ENCODE measurements at places on chromosomes 6 and 20.

GRCh38 chr6:106685833-106686232, 56.5 kb downstream of the QRSL1 start:
- DNase-seq: no peak

DNA sequence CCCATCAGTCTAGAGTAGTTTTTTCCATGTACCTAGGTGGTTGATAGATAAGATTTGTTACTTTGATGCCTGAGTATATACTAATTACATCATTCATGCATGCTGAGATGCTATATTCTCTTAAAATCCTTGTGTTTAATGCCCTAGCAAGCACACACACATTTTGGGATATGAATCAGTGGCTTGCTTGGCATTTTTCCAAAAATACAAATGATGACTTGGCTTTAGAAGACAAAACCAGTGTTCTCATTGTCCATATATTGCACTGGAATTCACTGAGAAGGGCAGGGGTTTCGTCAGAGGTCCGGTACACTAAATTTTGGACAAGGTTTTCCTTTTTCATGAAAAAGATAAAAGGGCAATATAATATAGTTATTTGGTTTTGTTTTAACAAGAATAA, 24.9 kb downstream of the GTPBP2 start:
- no peak for DNase-seq

GRCh38 chr6:159170333-159170672, 1.1 kb downstream of the FNDC1 start:
- DNase-seq: no peak

GRCh38 chr6:99802396-99803031, 191.5 kb downstream of the MCHR2 start:
- DNase-seq: no peak

GRCh38 chr6:4162370-4162769, 27.0 kb upstream of the ECI2 start:
- DNase-seq: no peak

GRCh38 chr6:110054664-110055386, 76.7 kb downstream of the GPR6 start:
- no peak for DNase-seq

- DNase-seq: no peak
Measured at GRCh38 chr6:3053231-3053508, 15.1 kb upstream of the RIPK1 start.

- DNase-seq: no peak
Measured at GRCh38 chr6:39439342-39440038, 117.0 kb upstream of the KCNK16 start.

Data from right kidney (tissue), 9 donors.